ENCODE measurements at places on chromosomes 13 and 19.

- DNase-seq = peak; percentile 87
Measured at GRCh38 chr19:2327773-2328400, 499 bp downstream of the LSM7 start.

DNA sequence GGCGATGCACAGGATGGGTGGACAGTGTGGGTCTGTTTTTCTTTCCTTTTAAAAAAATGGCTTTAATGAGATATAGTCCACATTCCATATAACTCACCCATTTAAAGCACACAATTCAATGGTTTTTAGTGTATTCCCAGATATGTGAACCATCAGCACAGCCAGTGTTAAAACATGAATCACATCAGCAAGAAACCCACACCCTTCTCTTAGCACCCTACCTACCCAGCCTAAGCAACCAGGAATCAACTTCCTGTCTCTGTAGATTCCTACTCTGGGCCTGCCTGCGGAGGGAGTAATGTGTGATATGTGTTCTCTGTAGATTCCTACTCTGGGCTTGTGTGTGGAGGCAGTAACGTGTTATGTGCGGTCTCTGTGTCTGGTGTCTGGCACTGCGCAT, 11.9 kb downstream of the TMEM255B start:
- DNase-seq = no peak

GRCh38 chr19:33248553-33248953, 22.9 kb upstream of the SLC7A10 start:
- DNase-seq = no peak

GRCh38 chr19:459724-460511, 915 bp downstream of the SHC2 start:
- DNase-seq = no peak

GRCh38 chr19:40739871-40740703, 10.2 kb downstream of the ACTMAP start:
- no peak for DNase-seq

DNA sequence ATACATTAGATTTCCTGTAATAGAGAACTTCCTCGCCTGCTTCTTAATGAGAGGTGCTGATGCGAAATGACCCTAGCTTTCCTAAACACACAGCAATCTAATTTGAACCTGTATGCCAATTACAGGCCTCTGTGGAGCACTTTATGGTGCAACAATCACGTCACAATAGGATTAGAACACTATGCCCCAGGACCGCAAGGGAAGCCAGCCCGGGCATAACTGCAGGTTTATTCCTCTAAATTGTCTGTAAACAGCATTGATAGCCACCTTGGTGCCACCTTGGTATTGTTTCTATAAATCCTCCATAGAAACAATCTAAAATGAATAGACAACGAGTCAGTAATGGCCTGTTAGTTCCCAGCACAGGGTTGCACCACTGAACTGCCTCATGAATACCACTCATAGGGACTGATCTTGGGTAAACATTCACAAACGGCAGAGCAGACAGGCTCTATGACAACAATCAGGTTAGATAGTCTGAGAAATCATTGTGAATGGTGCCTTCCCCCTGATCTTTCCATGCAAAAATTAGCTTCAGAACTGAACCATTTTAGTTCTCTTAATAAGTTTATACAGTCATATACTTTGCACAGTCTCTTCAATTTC, 182.5 kb upstream of the OBI1 start:
- no peak for DNase-seq

DNA sequence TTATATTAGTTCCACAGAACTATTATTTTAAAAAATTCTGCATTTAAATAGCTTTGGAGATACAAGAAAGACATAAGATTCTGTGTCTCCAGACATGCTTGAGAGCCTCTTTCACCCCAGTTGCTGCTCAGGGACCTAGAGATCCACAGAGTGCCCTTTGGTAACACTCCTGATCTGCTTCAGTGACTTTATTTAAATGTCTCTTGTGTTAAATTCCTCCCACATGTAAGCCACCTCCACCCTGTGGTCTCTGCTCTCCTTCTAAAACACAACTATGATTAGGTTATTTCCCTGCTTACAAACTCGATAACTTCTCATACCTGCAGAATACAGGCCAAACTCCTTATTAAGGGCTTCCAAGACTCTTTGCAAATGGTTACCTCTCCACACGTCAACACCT, 141.0 kb downstream of the RFC3 start:
- DNase-seq = no peak

DNA sequence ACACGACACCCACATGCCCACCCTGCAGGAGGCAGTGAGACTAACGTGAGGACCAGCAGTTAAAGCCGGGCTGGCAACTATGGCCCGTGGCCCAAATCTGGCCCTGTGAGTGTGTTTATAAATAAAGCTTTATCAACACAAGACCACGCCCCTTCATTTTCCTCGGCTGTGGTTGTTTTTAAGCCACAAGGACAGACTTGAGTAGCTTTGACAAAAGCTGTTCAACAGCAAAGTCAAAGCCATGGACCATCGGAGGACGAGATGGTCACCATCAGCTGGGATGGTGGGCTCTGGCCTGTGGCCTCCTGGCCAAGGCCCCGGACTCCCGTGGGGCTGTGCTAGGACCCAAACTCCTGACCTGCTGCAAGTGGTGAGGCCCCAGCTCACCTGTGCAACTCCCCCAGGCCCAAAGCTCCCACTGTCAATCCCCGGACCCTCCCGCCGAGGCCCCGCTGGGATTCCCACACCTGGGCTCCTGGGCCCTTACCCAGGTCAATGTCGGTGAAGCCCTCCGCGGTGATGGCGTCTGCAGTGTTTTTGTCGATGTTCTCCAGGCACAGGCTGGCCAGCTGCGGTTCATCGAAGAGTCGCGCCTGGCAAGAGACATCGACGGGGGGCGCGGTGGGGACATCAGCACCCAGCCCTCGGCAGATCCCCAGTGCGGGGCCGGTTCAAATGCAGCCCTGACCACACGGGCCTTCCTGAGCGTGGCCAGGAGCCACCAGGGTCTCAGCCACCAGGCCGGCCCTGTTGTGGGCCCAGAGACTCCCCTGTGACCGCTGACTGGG, 25.1 kb downstream of the BTBD2 start:
- no peak for DNase-seq

DNA sequence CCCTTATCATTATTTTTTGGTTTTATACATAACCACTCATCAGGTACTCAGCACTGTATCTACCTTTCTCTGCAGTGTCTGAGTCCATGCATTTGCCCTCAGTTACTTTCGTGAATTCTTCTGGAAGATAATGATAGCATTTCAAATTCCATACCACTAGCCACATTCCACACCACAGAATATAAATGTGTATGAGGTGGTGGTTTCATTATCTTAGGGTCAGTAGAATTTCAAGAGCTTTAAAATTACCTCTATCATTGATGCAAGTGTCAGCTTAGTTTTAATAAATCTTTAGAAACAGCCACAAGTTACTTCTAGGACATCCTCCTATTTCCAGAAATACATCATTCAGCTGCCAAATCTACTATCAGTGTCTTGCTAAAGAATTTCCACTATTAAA, 1578.3 kb downstream of the OLFM4 start:
- DNase-seq = no peak

- no peak for DNase-seq
Measured at GRCh38 chr13:79312340-79312855, 93.7 kb downstream of the RBM26 start.

DNA sequence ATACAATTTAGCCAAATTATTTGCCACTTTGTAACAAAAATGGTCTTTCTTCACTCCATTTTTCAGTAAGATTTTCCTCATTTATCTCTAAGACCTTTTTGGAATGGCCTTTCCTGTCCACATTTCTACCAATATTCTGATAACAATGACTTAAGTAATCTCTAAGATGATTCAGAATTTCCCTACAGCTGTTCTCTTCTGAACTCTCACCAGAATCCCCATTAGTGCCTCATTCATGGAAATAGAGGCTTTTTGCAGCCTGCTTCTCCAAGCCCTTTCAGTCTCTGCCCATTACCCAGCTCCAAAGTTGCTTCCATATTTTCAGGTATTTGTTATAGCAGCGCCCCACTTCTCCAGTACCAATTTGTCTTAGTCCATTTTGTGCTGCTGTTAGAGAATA, 867.0 kb downstream of the GPC5 start:
- no peak for DNase-seq

DNA sequence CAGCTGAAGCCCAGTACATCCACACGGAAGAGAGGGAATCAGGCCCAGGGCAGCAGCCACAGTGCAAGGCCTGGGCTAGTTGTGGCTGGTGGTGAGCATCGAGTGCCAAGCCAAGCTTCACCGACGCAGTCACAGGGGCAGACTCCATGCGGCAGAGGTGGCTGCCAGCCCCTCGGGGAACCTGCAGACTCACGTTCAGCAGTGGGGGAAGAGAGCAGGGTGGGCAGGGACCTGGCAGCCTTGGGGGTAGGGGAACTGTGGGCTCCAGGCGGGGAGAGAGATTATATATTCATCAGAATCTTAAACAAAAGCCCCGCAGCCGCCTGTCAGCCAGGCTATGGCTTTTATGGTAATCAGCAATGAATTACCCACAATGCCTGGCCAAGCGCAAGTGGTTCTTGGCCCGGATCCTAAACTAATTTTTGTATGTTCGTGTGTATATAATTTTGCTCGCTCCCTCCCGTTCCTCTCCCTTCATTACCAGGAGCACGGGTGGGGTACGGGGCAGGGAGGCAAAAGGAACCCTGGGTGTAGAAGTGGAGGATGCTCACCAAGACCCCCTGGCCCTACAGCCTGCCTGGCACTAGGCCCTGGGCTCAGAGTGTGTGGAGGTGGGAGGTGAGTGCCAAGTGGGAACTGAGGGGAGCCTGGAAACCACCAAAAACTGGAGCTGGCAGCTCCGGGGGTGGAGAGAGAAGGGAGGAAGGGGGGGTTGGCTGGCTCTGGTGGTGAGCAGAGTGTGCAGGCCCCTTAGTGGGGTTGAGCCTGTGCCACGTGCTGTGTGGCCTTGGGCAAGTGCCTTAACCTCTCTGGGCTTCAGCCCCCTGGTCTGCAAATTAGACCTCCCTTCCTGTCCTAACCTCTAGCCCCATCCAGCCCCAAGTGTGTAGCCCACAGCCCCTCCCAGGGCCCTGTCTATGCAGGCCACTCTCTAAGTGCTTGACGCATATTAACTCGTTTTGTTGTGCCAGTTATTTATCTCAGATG, 31.9 kb downstream of the PTPRS start:
- DNase-seq = peak; percentile 88

DNA sequence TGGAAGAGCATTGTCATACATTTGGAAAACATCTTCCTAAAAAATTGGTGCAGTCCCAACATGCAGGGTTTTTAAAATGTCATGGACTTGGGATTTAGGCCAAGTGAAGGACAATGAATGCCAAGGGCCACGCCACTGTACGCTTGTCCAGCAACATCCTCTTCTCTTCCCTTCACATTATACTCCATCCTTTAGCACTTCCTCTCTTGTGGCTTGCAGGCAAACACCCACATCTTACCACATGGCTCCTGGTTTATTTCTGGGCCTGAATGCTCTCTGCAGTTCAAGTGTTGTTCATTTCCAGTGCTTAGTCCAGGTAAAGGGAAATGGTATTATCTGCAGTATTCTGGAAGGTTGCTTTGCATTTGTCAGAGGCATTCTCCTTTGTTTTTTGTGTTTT, 45.0 kb downstream of the CBY2 start:
- DNase-seq = no peak

DNA sequence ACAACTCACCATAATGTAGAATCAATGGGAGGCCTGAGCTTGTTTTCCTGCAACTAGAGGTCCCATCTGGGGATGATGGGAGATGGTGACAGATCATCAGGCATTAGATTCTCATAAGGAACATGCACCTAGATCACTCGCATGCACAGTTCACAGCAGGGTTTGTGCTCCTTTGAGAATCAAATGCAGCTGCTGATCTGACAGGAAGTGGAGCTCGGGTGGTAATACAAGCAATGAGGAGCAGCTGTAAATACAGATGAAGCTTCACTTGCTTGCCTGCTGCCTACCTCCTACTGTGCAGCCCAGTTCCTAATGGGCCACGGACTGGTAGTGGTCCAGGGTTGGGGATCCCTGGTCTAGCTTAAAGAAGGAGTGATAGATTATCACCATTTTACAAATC, 33.0 kb downstream of the KPNA3 start:
- DNase-seq = peak; percentile 6

GRCh38 chr19:17542042-17542441, 13.4 kb upstream of the COLGALT1 start:
- DNase-seq = no peak

DNA sequence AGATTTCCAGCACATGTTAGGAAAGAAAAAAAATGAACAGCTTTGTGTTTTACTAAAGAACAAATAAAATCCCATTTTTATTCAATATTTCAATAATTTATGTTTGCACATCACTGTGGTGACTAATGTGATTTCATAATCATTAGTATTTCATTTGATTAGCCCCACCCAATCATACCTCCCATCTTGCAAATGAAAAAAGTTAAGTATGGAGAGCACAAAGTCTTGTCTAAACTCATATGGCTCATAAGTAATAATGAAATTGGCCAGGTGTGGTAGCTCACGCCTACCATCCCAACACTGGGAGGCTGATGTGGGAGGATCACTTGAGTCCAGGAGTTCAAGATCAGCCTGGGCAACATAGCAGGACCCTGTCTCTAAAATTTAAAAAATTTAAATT, 3.8 kb downstream of the ZNF490 start:
- no peak for DNase-seq

DNA sequence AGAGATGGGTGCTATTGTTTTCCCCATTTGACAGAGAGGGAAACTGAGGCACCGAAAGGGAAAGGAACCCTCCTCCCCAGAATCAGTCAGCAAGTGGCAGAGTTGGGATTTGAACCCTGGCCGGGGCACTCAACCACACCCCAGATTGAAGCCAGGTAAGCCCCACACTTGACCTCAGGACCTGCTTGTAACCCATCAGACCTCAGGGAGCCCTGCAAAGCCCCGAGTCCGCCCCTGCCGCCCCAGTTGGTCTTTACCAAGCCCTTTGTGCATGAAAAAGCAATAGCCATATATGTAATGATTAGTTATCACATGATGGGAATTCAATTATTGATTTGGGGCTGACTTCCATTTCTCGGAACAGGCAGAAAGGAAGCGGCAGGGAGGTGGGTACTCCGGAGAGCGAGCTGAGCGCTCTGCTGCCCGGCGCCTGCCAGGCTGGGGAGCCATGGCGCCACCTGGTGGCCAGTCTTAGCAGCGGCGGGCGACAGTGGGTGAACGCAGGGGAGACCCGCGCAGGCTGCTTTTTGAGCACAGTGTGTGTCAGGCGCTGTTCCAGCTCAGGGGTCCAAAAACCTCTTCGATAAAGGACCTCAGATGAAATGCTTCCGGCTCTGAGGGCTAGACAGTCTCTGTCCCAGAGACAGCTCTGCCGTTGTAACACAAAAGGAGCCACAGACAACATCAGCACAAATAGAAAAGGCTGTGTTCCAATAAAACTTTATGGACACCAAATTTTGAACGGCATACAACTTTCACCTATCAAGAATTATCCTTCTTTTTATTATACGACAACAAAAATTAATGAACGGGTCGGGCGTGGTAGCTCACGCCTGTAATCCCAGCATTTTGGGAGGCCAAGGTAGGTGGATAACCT, 82.9 kb upstream of the CACNA1A start:
- peak; percentile 45 for DNase-seq

DNA sequence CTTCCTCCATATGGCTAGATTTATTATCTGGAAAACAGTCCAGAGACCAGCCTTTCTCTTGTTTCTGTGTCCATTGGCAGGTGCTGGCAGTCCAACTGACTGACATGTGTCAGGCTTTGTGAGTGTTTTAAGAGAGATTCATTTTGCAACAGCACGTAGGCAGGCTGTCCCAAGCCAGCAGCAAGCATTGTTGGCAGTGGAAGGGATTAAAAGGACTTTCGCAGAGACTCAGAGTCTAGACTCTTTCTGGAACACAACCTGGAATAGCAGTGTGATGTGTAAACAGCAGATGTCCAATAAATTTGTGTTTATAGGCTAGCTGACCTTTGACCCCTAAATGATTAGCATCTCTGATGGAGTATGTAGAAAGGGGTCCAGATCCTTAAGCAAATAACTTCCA, 222.2 kb upstream of the SERP2 start:
- DNase-seq = no peak
